ENCODE measurements at places on chromosomes 4 and X.

DNA sequence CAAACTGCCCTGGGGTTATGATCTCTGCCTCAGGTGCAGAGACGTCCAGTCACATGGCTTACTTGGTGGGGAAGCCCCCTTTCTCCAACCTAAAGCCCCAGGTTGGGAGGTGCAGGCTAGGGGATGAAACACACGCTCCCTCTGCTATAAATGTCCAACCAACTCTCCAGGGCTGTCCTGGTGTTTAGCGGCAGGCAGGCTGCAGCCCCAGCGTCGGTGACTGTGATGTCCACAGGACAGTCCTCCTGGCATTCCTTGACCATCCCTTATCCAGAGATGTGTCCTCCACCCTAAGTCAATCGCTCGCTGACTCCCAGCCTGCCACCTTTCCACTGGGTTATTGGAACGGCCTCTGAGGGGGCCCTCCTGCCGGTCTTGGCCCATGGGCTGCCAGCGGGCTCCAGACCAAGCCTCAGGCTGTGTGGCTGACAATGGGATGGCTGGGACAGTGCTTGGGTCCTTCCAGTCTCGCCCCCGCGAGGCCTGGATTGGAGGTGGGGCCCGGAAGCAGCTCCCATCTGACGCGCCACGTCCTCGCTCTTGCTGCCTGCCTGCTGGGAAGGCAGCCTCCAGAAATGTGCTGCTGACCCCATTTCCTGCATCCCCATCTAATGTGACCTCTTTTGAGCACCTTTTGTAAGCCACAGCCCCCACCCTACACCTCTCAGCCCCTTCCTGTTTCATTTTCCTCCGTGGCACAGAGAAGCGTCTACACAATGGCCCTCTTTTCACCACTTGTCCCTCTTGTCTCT is 60.8 kb upstream of the ADRA2C start:
- DNase-seq = no peak

GRCh38 chrX:73916489-73916888 is 353.5 kb downstream of the CHIC1 start:
- no peak for DNase-seq

- no peak for DNase-seq
Observed at GRCh38 chr4:122796801-122797404, 29.7 kb upstream of the FGF2 start.

DNA sequence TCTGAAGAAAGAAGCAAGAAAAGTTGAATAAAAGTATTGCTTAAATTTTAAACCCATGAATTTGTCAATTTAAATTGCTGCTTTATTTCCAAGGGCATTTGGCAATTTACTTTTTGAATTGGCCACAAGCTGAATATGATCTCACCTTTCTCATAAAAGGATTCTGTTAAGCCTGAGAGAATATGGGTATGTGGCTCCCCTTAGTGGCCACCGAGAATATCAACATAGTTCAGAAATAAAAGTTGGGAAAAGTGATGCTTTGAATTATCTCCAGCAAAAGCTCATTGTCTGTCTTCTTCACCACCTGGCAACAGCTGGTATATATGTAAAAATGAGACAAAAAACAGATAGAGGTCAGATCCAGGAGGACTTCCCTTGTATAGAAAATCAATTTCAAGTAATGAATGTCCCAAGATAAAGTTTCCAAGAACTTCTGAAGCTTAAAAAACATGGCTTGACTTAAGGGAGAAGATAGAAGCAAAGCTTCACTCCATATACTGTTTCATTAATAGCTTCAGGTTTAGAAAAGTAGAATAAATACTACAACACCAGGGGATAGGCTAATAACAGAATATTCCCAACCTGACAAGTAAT is 290.7 kb upstream of the FAM241A start:
- no peak for DNase-seq

DNA sequence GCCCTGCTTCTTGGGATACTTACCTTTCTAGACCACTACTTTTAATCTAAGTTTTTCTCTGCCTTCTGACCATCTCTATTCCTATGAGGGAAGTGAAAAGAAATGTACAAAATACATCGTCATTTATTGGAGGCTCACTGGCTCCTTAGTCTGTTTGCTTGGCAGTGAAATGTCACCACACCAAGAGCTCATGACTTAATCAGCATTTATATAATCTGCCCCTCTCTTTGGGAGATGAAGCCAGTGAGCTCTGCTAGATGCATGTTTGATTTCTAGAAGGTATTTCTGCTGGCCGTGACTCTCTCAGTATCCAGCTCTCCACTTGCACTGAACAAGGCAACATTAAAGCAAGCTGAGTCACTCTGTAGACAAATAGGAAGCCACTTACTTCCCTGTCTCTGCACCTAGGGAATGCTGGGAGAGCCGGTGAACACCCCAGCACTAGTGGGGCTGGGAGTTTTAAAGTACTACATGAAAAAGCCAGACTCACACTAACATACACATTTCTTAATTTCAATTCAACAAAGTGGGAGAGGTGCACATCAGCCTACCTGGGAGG is 79.1 kb downstream of the MID1IP1 start:
- DNase-seq = no peak
